HCT116 (cell line): ENCODE measurements at places on chromosomes 2 and 18. TPM values are rescaled to one million over a fixed set of nuclear protein-coding genes. Genes with fewer than 3 reads are reported as not detected.

- DNase-seq = no peak
Observed at GRCh38 chr2:120672526-120673204, 63.0 kb upstream of the GLI2 start.

GRCh38 chr2:126733795-126734194 is 77.8 kb downstream of the GYPC start:
- no peak for DNase-seq

DNA sequence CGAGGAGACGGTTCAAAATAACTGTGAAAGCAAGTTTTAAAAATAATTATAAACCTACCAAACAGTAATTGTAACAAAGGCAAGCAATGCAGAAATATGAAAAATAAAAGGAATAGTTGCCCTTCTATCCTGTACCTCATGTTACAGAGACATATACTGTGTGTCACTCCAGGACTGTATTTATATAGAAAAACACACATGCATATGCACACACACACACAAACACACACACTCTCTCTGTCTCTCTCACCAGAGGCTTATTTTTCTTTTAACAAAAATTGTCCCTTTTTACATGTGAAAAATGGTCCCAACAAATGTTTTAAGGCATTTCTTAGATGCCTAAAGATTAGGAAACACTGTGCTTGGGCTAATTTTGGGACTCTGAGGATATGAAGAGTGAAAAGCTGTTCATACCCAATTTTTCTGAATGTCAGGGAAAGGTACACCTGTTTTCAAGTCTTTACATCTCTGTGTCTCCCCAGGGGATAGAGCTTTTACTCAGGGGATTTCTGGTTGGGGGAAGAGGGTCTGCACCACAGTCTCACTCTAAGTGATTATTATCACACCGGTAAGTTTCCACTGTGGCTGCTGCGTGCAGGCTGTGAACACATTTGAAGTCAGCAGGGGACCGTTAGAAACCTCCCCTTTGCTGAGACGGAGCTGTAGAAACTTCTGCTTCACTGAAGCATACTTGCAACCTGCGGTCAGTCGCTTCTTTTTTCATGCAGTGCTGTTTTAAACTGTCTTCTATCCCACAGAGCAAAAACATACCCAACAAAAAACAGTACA is 51.4 kb upstream of the SPAG16 start:
- no peak for DNase-seq

- no peak for DNase-seq
Observed at GRCh38 chr2:142878031-142878678, 691 bp downstream of the KYNU start.

DNA sequence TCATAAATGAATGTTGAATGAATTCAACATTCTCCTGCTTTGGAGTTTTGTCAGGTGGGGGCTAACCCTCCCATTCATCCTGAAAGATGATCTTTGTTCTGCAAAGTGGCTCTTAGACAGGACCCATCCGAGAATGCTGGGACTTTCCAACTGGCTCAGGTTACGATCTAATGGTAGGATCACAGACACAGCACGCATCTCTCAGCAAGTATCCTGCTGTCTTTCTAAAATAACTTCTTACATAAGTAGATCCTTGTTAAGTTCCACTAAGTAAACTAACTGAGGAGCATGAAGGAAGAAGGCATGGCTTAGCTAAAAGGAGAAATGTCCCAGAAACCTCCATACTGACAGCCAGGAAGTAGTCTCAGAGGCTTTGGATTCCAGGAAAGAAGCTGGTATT is 23.7 kb downstream of the CYP27A1 start:
- DNase-seq = no peak

GRCh38 chr2:162315938-162316337 is 2.5 kb downstream of the IFIH1 start:
- DNase-seq = no peak

GRCh38 chr2:8455236-8456150 is 226.4 kb upstream of the ID2 start:
- no peak for DNase-seq

DNA sequence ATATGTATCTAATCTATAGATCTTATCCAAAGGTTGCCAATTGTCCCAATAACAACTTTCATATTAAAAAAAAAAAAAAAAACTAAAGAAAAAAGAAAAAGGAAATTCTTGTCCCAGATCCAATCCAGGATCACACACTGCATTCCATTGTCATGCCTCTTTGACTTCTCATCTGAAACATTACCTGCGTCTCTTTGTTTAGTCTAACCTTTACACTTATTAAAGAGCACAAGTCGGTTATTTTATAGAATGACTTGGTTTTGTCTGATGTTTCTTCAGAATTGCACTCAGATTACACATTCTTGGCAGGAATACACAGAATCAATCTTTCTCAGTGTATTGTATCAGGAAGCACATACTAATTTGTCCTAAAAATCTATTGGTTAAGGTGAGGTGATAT is 392.5 kb upstream of the KLHL29 start:
- no peak for DNase-seq

GRCh38 chr18:50405582-50406271 is 30.9 kb downstream of the SKA1 start:
- no peak for DNase-seq

Gene NOL4
- total RNA-seq = not detected

DNA sequence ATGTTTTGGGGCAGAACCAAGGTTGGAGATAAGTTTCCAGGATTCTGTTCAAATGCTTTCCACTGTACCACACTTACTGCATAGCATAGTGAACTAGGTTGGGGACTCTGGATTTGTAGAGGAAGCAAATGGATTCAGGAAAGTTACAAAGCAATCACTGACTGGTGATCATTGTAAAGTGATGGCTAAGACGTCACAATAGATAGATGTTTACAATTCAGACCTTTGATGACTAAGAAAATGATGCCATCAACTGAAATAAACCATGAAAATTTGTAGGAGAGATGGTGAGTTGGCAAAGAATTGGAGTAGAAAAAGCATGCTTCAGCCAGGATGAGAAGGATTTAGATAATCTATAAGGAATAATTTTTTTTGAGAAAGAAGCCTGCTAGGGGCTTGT is 178.0 kb downstream of the UBE2E3 start:
- no peak for DNase-seq

- no peak for DNase-seq
Observed at GRCh38 chr2:38652431-38653273, 13.3 kb upstream of the GALM start.

DNA sequence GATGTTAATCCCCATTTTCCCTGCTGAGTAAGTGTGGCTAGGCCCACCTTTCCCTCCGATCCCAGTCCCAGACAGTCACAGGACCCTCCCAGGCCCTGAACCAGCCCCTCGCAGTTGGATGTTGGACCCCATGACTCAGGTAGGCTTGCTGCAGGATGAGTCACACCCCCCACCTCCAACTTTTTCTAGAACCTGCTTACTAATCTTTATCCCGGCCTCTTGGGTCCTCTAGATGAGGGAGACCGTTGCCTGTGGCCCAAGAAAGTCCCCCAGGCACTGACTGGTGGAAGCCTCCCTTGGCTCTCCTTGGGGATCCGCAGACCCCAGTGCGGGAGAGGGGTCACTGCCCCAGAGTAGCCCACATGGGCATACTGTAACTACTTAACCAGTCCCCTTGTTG is 98.5 kb downstream of the SMAD7 start:
- no peak for DNase-seq

DNA sequence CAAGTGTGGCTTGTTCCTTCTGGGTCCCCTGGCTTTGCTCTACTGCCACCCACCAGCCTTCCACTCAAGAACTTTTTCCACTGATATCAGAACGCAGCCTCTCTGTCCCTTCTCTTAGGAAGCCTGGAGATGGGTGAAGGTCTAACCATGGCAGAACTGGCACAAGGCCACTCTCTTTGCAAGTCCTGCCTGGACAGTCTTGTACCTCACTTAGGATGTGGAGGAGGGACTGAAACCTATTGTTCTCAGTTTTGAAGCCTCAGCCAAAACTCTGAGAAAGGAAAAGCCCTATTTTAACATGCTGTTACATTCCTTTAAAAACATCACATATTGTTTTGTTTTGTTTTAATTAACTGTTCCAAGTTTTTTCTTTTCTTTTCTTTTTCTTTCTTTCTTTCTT is 58.9 kb upstream of the NCOA1 start:
- DNase-seq = no peak

- no peak for DNase-seq
Observed at GRCh38 chr2:3606370-3607201, 11.7 kb downstream of the COLEC11 start.
